ENCODE measurements at places on chromosomes 2 and 18. TPM values are rescaled to one million over a fixed set of nuclear protein-coding genes. Genes with fewer than 3 reads are reported as not detected.

Gene SNORC
- 1.8 TPM for polyA plus RNA-seq

GRCh38 chr2:24181849-24182248 lies 7.0 kb downstream of the FAM228A start:
- DNase-seq, result no peak

DNA sequence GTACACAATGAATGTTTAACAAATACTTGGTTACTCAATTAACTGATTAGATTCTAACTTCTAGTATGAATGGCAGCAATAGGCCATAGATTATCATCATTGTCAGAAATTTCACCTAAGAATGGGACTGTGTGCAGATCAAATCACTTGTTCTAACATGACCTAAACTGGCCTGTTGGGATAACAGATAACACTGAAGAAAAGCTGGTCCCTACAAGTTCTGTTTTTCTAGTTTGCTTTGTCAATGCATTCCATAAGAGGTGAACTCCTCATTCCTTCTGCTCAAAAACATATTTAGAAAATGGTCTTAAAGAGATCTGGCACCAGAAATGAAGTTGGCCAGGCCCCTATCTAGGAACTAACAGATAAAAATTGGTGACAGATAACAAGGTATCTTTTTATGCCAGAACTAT lies 175.4 kb downstream of the THADA start:
- DNase-seq, result no peak

- DNase-seq, result no peak
Observed at GRCh38 chr2:235382601-235383000, 111.2 kb upstream of the AGAP1 start.

Gene SPOPL
- 29.9 TPM for polyA plus RNA-seq

GRCh38 chr18:37873416-37873815 lies 307.8 kb upstream of the CELF4 start:
- no peak for DNase-seq

- no peak for DNase-seq
Observed at GRCh38 chr2:173644146-173644545, 289.5 kb downstream of the CDCA7 start.

DNA sequence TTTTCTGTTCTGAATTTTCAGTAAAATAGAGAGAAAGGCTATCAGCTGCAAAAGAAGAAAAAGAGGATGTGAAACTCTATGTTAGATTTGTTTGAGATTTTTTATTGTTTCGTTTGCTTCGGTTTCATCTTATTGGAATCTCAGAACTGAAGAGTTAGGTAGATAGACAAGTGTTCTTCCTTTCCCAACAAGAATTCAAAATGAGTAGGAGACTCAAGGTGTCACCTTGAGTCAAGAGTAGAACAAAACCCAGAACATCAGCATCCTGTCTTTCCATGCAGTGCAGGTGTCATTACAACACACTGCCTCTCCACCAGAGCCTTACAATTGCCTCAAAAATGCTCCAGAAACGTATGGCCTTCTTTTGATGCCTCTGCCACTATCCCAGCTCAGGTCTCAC lies 21.1 kb downstream of the NBAS start:
- no peak for DNase-seq

GRCh38 chr2:10400978-10401951 lies 46.9 kb downstream of the ODC1 start:
- DNase-seq, result no peak

Gene NPPC
- 0.40 TPM for polyA plus RNA-seq

Gene AQP4
- 0.53 TPM for polyA plus RNA-seq

DNA sequence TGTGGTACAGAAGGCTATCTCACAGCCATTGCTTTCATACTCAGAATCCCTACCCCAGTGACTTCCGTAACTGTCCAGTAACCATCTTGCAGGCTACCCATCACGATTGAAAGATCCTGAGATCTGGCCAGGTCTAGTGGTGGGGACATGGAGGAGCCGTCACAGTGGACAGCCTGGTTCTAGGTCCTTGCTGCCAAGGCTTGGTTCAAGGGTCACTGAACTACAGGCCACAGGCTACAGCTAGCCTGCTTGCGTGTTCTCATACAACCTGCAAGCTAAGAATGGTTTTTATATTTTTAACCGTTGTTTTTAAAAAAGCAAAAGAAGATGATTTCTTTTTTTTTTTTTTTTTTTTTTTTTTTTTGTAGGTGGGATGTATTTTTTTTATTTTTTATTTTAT lies 151.6 kb downstream of the MYO1B start:
- DNase-seq, result no peak

Gene CERKL
- polyA plus RNA-seq, result 14.5 TPM

Gene OTOS
- polyA plus RNA-seq, result 0.33 TPM

- no peak for DNase-seq
Observed at GRCh38 chr2:201471732-201472393, 20.3 kb downstream of the STRADB start.

- DNase-seq, result no peak
Observed at GRCh38 chr2:185618625-185619024, 120.0 kb upstream of the FSIP2 start.

Gene ALPG
- not detected for polyA plus RNA-seq

Gene BOLL
- 0.08 TPM for polyA plus RNA-seq

Gene ANKRD30B
- 0.12 TPM for polyA plus RNA-seq

- DNase-seq, result no peak
Observed at GRCh38 chr2:126177479-126177878, 478.5 kb upstream of the GYPC start.

- DNase-seq, result no peak
Observed at GRCh38 chr18:59744271-59744721, 47.1 kb upstream of the CCBE1 start.

DNA sequence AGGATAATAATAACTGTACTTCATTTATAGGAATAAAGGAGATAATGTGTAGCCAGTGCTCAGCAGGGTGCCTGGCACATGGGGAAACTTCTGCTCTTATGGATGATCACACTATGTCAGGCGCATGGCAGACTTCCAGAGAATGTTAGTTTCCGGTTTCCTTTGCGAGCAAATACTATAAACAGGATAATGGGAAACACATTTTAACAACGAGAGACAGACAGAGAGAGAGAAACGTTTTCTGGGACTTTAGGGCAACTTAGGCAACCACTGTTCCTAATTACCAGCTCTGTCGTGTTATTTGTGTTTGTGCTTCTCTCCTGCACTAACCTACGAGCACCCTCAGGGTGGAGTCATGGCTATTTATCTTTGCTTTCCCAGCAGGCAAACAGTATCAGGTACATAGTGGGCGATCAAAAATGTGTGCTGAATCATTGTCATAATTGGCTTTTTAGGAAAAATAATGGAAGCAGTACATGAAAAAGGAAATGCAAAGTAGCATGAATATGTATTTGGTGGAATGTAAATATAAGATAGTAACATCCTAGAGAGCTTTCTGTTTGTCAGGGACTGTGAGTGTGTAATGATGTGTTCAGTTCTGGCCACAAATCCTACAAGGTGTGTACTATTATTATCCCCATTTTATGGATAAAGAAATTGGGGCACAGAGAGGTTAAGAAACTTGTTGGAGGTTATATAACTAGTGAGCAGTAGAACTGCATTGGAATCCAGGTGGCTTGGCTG lies 36.8 kb upstream of the IGFBP2 start:
- DNase-seq, result no peak

Measured in right renal cortex interstitium (tissue), 3 donors.